ENCODE measurements at places on chromosomes 4 and X.

DNA sequence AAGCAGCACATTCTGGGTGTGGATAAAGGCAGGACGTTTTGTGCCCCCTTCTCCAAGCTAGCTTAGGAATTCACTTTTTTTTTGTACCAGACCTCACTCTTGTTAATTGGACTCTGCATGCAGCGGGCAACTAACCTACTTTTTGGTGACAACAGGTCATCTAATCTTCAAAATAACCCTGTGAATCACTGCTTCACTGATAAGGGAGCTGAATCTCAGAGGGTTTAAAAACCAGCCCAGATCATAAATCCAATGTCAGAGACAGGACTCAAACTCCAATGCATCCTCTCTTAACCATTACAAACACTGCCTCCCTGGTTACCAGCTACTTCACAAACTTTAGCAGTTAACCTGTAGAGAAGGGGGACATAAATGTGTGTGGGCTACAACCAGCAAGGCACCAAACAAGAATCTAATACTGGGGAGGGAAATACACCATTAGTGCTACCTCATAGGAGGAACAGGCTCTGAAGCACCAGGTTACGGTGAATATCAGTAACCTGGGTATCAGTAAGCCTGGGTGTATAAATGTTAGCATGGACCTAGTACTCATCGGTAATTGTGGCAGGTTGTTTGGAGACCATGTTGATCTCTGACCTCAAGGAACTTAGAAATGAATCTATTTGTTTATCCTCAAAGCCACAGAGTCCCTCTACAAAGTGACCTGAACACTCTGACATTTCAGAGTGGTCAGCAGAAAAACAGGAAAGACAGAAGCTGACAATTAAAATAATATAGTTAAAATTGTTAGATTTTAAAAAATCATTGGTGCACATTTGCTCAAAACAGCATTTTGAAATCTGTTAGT, 2.6 kb downstream of the TIFA start:
- peak; percentile 68 for DNase-seq

DNA sequence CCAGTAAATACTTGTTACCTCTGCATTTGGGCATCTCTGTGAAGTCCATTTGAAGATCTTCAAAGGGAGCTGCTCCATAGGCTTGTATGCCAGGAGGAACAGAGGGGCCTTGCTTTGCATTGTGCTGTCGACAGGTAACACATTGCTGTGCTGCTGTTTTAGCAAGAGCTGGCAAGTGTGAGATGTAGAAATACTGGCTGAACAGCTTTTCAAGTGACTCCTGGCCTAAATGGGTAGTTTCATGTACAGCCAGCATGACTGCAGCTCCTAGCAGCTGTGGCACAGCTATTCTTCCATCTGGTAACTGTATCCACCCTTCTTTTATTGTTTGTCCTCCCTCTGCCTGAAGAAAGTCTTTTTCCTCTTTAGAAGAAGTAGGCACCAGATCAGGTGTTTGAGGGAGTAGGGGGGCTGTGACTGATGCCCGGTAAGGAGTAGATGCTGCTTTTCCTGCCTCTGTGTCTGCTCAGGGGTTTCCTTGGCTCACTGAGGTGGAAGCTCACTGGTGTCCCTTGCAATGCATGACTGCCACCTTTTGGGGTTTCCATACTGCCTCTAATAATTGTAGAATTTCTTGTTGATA, 965.3 kb downstream of the CCSER1 start:
- DNase-seq: peak; percentile 19

GRCh38 chr4:39466747-39467146, 7.9 kb downstream of the LIAS start:
- peak; percentile 82 for DNase-seq

GRCh38 chrX:13085526-13085925, 41.1 kb upstream of the FAM9C start:
- no peak for DNase-seq

DNA sequence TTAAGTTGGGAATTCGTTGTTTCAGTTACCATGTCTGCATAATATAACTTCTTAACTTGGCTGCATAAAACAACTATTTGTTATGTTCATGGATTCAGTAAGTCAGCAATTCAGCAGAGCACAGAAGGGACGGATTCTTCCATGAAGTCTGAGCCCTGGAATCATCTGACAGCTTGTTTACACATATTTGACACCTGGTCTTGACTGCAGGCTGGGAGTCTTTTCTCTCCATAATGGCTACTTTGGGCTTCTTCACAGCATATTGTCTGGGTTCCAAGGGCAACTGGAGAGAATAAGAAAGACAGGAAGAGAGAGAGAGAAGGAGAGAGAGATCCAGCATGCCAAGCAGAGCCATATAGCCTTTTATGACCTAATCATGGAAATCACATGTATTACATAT, 23.1 kb downstream of the CENPC start:
- peak; percentile 15 for DNase-seq

GRCh38 chrX:93673056-93673868, at the start of gene NAP1L3:
NAP1L3 (minus strand) TSS chrX:93673578; CDS start chrX:93673304, 274 bp downstream.
- peak; percentile 68 for DNase-seq

DNA sequence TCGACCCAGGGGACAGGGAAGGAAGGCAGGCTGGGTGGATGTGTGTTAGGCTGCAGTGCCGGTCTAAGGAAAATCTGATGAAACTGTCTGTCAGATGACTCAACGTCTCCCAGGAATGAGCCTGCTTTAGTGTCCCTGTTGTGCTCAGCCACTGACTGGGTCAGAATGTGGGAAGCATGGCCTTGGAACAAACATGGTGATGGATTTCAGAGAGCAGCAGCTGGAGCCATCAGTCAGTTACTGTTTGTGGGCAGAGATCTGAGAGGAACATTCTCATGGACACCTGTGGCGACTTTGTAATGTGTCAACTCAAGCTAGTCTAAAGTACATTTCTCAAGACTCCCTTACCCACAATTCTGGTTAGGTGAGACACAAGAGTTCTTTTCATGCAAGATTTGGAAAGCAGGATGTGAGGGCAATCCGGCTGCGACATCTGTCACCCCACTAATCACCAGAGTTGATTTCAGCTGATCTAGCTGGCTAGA, 63.2 kb downstream of the ANAPC10 start:
- peak; percentile 79 for DNase-seq

DNA sequence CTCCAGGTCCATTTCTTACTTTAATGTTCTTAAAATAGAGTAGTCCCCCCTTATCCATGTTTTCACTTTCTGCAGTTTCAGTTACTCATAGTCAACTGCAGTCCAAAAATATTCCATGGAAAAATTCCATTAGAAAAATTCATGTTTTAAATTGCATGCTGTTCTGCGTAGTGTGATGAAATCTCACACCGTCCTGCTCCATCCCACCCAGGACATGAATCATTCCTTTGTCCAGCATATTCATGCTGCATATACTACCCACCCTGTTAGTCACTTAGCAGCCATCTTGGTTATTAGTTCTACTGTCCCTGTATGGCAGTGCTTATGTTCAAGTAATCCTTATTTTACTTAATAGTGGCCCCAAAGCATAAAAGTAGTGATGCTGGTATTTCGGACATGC, 5.4 kb upstream of the PDLIM5 start:
- DNase-seq: peak; percentile 95

DNA sequence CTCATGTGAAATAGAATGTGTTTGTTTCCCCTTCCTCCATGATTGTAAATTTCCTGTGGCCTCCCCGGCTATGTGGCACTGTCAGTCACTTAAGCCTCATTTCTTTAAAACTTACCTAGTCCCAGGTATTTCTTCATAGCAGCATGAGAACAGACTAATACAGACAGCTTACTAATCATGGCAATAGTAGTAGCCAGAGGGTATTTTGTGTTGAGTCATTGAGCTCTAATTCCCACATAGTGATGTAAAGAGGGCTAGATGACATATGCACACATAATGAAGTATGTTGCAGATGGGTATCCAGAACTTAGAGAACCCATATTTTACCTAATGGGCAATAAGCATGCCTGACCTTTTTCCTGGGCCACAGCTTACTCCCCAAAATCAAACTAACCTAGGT, 1197.2 kb downstream of the PCDH7 start:
- peak; percentile 48 for DNase-seq

GRCh38 chr4:184804621-184805020, 21.1 kb downstream of the ACSL1 start:
- DNase-seq: no peak

DNA sequence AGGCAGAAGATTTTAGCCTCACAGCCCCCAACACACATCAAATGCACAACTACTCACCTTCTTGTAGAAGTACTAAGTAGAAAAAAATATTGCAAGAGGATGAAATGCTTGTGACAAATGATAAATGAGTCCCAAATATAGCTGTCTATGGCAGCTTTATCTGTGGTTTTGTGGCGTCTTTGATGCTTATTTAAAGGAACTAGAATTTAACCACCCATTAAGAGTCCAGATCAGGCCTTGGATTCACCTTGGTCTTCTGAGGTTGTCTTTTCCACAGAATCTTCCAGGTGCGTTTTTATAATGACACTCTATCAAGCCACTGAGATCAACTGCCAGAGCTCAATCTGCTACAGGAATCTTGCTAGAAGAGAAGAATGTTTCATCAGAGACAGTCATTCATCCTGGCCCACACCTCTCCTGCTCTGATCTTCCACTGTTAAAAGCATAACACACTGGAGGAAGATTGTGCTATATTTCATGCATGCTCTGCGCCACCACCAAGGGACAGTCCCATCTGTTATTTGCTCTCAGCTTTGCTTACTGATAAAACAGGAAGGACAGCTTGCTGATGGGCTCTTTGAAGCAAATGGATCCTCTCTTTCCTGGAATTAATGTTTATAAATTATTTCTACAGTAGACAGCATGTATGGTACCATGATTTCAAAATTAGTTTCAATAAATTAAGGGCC, 144.1 kb downstream of the SLC7A11 start:
- no peak for DNase-seq

DNA sequence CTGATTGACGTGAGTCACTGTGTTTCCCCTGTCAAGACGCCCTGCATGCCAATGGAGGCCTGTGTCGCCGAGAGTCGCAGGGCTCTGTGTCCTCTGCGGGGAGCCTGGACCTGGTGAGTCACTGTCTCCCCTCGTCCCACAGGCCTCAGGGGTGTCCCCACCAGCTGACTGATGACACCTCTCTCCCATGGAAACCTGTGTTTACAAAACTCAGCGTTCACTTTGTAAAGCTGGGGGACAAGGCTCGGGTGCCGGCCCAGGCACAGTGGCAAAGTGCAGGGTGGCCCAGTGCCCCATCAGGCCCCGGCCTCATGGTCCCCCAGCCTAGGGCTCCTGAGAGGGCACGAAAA, 21.2 kb upstream of the HGFAC start:
- no peak for DNase-seq

DNA sequence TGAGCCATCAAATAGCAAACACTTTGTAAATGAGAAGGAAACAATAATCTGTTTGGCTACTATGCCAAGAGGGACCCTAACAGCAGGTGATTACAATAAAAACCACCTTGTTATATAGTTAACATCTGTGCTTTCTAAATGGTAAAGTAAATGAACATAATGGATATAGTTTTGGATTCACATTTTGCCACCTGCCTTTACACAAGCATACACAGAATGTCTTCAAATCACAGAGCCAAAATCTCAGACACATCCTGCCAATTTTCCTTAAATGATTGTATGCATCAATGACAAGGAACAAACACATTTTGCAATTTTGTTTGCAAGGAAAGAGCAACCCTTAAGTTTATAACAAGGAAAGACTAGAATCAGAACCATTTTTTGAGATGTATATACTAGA, 334.2 kb downstream of the FSTL5 start:
- DNase-seq: no peak

GRCh38 chr4:167233685-167234315, 494 bp downstream of the SPOCK3 start:
- DNase-seq: no peak

DNA sequence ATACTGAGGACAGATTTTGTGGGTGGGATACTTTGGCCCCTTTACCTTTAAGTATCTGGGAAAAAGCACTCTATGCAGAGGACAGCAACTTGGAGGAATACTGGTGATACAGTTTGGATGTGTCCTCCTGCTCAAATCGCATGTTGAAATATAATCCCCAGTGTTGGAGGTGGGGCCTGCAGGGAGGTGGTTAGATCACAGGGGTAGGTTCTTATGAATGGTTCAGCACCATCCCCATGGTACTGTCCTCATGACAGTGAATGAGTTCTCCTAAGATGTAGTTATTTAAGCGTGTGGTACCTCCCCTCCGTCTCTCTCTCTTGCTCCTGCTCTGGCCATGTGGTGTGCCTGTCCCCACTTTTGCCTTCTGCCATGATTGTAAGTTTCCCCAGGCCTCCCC, 24.6 kb downstream of the GPAT3 start:
- no peak for DNase-seq

GRCh38 chr4:157040405-157040804, 35.5 kb upstream of the GLRB start:
- DNase-seq: no peak

DNA sequence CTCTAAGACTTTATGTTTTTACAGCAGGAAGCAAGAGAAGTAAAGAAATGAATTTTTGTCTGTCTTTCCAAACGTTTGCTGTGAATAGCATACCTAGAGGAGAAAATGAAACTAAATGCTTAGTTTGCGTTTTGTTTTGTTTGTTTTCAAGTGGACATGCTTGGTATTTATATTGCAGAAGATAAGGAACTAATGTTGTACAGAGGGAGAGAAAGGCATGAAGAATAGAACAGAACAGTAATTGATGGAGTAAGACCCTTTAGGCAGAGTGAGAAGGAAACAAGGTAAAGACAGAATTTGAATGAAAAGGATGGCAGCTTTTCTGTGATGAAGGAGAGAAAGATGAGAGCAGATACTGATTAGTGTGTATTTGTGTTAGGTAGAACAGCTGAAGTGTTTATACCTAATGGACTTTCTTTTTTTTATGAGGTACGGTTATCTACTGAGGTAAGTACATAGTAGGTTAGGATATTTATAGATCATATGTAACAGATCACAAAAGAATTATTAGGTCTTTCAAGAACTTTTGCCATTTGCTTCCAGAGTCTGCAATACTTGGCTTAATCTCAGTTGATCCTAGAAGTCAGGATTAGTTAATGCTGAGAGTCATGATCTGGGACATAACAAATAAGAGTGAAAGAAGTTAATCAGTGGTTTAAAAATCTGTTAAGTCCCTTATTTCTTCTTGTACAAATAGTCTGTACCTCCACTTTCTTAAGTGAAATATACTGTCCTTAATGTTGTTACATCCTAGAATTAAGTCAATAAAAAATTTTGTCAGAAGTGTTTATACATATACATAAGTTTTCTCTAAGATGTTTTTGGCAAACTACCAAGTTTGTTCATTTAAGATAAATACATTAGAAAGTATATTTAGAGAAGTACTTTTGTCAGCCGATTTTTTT, 36.8 kb downstream of the FABP2 start:
- DNase-seq: peak; percentile 59

- DNase-seq: no peak
Observed at GRCh38 chrX:95640226-95640625, 1044.4 kb upstream of the DIAPH2 start.

- DNase-seq: no peak
Observed at GRCh38 chrX:43551590-43551989, 104.5 kb upstream of the MAOA start.

DNA sequence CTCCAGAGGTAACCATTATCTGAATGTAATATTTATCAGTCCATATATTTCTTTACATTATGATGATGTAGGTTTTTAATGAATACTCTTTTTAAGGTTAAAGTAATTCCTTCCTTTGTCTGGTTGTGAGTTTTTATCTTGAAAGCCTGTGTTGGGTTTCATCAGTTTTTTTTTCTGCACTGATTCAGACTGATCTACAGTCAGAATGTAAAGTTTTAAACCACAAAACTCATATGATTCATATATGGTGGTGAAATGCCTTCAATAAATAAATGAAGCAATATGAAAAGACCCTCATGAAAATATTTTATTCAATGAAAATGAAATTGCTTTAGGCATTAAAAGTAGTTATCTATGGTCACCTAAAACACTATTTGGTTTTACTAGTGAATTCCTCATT, 47.1 kb downstream of the SORBS2 start:
- DNase-seq: peak; percentile 19

GRCh38 chrX:97787849-97788248, 904.1 kb downstream of the RPA4 start:
- DNase-seq: no peak
